ENCODE measurements at places on chromosomes 1 and 21. TPM values are rescaled to one million over a fixed set of nuclear protein-coding genes. Genes with fewer than 3 reads are reported as not detected.

The C1orf167 gene
- 0.28 TPM for total RNA-seq

DNA sequence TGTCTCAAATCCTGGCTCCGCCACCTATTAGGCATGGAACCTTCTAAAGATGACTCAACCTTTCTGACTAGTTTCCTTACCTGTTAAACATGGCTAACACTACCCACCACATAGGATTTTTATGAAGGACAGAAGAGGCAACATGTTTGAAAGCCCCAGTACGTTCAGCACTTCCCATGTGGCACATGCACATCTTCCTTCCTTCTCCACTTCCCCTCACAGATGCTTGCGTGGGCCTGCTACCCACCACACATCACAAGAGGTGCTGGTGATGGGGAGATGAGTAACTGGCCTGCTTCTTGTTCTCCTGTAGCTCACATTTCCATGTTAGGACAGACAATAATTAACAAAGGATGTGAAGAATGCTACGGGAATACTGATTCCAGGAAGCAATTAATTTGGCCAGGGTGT, 7.1 kb downstream of the ZBTB21 start:
- DNase-seq = peak; percentile 76

- no peak for DNase-seq
Observed at GRCh38 chr1:175307160-175307559, 114.6 kb upstream of the KIAA0040 start.

GRCh38 chr21:42038826-42039425, 28.8 kb upstream of the ZBTB21 start:
- peak; percentile 87 for DNase-seq

DNA sequence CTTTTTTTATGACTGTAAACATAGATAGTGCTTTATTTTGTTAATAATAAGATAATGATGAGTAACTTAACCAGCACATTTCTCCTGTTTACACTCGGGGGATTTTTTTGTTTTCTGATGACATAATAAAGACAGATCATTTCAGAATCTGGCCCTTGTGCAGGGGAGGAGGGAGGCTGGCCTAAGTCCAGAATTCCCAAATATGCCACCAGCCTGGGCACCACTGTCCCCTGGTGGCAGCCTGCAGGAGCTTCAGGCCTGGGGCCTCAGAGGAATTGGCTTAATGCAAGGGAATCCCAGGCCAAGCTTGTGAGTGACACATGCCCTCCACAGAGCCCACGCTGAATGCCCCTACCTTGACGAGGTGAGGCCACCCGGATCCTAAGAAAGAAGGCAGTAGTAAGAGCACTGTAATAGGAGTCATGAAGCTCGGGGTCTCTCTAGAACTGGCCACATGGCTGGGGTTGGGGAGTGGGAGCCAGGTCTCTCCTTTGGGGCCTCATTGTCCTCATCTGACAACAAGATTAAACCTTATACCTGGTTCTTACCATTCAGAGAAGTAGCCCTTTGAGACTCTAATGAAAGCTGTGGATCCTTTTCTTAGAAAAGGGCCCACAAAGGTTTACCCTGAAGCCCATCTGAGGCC, 24.1 kb downstream of the ETNK2 start:
- peak; percentile 88 for DNase-seq

- DNase-seq = no peak
Observed at GRCh38 chr1:55473661-55474060, 258.5 kb upstream of the USP24 start.

- DNase-seq = no peak
Observed at GRCh38 chr1:21667348-21668231, 1.6 kb downstream of the RAP1GAP start.

GRCh38 chr1:204102029-204102611, 29.2 kb downstream of the SOX13 start:
- DNase-seq = no peak

DNA sequence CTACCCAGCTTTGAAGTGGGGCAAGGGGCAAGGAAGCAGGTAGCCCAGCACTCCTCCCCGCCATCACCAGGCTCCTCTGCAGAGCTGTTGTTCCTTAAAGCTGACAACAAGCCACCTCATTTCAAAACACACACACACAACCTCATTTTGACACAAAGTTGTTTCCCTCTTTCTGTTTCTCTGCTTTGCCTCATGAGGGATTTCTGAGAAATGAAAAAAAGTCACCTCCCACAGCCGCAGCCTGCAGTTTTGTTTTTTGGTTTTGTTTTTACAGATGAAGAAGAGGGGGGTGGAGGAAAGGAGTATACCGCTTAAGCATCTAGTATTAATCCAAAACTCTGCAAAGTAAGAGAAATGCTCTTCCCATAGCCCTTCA, 12.1 kb downstream of the MCL1 start:
- peak; percentile 40 for DNase-seq

DNA sequence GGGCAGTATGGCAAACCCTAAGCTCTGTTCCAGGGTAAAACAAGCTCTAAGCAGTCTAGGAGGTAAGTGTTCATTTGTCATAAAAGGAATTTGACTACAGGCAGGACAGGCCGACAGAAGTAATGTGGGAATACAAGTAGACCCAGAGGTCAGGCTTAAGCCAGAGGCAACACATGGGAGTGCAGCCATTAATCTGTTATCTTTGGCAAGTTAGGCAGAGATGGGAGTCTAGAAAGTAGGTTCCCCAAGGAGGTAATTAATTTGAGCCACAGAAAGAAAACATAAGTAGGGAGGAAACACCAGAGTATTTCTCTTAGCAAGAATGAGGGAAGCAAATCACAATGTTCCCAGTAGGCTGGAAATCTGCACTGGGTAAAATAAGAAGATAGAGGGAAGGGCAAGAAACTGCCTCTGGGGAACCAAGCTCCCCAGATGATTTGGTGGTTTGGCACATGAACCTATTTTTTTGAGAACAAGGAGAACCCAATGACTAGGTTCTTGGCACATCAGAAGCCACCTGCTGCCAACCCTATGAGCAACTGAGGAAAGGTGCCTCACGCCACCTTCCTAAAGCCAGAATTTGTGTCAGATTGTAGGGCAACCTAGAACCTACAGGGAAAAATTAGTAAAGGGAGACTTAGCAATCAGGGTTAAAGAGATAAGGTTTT, 636.4 kb upstream of the PLXNA2 start:
- DNase-seq = no peak
